ENCODE measurements at places on chromosomes 1 and 21.

DNA sequence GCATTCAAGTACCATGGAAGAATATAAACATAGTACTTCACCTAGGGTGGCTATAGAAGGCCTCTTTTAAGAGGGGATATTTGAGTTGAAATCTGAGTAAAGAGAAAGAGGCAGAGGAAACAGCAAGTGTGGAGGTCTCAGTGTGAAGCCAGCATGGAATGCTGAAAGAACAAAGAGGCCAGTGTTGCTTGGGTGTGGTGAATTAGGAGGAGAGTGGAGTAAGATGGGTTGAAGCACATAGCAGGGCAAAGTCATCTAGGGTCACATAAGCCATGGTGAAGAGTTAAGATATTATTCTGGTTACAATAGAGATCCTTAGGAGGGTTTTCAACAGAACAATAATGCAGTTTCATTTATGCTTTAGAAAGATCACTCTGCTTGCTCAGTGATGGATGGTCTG is 37.5 kb downstream of the C1orf141 start:
- no peak for DNase-seq

DNA sequence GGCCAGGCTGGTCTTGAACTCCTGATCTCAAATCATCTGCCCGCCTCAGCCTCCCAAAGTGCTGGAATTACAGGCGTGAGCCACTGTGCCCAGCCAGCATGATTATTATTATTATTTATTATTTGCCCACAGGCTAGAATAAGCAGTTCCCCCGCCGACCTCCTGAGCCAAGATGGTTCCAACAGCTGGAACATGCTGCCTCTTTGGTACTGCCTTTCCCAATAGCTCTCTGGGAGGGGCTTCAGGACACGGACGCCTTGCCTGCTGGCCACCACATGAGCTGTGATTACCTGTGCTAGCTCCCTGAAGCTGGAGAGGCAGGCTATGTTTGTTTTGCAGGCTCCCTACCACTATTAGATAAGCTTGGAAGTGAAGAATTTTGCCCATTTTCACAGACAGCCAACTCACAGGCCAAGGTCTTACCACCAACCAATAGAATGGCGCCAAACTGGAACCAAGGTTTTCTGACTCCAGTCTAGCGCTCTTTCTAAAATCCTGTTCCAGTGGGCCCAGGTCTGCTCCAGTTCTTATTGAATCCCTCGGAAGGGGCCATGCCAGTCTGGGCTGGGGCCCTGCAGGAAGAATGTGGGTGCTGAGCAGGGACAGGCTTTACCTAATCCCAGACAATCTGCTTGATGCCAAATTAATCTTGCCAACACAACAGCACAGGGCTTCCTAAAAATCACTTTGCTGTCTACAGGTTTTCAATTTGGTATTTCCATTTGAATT is 2.1 kb upstream of the GPR61 start:
- no peak for DNase-seq

GRCh38 chr1:41360074-41360785 is 1.0 kb upstream of the FOXO6 start:
- DNase-seq: no peak

DNA sequence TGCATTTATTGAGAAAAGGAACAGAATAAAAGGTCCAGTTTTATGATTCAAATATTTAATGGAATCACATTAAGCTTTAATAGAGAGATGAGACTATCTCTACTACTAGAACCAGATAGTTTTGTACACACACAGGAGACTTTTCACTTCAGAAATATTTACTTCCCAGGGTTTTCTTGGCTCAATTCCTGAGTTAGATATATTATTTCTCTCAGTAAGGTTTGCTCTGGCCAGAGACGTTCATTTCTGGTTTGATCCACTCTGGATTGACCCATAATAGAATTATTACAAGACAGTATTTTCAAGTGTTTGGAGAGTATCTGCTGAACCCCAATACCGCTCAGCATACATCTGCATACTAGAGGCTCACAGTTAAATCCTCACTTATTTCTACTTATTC is 1.3 kb upstream of the RCOR3 start:
- DNase-seq: no peak

- no peak for DNase-seq
Measured at GRCh38 chr1:216815260-216816131, 92.3 kb upstream of the ESRRG start.

DNA sequence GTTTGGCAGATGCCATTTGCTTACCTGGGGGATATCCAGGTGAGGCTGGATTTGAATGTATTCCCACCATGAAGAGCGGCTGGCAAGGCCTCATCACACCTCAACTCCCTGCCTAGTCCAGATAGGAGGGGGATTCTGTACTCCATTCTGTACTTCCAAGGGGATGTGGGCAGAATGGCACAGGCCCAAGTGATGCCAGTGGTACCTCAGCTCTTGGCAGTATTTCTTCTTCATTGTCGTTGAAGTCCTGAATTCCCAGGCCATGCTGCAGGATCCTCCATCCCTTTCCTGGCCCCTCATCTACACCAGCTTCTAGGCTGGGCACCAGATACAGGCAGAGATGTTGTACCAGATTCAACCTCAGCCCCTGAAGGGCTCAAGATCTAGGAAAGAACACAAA is 47.9 kb downstream of the KLHDC7A start:
- DNase-seq: no peak

GRCh38 chr21:24045775-24046215 is 1561.5 kb downstream of the MRPL39 start:
- no peak for DNase-seq

DNA sequence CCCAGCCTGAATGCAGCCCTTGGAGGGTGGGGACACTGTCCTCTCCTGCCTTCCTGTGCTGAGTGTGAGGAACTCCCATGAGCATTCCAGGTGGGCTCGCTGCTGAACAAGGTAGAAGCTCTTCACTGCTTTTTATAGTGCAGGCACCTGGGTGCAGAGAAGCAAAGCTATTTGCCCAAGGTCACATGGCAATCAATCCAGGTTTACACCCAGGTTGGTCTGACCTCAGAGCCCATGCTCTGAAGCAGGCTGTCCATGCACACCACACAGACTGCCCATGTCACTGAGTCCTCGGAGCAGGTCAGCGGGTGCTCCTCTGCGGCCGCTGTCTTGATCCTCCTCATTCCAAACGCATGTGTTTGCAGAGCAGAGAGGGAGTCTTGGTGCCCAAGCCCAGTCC is 323.4 kb upstream of the VAMP3 start:
- no peak for DNase-seq

GRCh38 chr1:117654493-117655219 is 48.8 kb downstream of the TENT5C start:
- peak; percentile 51 for DNase-seq

- DNase-seq: no peak
Measured at GRCh38 chr1:39105841-39106765, 80.0 kb downstream of the NDUFS5 start.

DNA sequence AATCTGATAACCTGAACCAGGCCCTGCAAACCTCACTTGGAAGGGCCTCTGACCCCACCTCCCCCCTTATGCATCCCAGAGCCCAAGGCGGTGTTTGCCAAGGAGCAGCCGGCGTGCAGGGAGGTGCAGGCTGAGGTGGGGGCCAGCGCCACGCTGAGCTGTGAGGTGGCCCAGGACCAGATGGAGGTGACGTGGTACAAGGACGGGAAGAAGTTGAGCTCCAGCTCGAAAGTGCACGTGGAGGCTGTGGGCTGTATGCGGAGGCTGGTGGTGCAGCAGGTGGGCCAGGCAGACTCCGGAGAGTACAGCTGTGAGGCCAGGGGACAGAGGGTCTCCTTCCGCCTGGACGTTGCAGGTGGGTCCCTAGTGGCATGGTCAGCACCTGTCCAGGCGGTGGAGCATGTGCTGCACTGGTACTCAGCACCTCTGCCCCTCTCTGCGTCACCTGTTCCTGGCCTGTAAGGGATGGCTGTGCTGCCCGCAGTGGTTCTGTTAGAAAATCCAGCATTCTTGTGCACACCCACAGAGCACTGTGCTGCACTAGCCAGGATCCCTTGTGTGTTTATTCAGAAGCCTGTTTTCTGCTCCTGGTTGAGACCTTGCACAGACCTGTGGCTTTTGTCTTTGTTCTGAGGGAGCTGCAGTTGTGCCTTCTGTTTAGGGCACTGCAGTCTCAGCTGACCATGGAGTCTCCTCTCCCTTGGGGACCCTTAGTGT is 11.6 kb downstream of the OBSCN start:
- no peak for DNase-seq

- DNase-seq: no peak
Measured at GRCh38 chr1:229885568-229886495, 181.2 kb upstream of the GALNT2 start.
